ENCODE measurements at places on chromosomes 5 and 9.

DNA sequence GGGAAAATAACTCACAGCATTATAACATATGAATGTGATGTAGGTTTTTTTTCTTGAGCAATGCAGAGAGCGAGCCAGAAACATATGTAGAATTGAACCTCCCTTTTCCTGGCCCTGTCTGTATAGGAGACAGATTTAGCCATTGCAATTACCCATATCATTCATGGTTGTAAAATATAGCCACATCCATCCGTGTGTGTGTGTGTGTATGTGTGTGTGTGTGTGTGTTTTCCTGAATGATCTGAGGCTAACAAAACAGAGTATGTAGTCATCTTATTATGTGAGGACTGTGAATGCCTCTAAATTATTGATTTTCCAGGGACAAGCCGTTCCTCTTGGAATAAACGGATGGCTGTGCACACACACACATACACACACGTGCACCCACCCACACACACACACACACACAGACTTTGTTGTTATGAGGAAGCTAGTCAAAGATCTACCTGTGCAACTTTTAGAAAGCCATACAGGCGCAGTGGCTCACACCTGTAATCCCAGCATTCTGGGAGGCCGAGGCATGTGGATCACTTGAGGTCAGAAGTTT lies 11.7 kb upstream of the DENND1A start:
- no peak for DNase-seq

GRCh38 chr5:45642370-45642769 lies 53.8 kb downstream of the HCN1 start:
- DNase-seq, result no peak

DNA sequence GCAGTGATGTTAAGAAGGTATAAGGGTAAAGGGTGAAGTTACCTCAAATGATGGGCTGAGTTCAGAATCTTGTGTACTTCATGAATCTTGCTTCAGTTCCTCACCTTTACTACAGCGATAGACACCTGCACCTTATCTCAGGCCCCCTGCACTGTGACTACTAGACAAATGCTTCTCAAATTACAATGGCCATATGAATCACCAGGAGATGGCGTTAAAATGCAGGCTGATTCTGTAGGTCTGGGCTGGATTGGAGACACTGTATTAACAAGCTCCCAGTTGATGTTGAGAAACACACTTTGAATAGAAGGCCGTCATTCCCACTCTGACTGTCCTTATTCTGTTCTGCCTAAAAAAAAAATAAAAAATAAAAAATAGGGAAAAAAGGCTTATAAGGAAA lies 29.8 kb downstream of the TARS1 start:
- DNase-seq, result peak; percentile 33

- no peak for DNase-seq
Observed at GRCh38 chr5:135689506-135689905, 110.7 kb upstream of the CXCL14 start.
